Stimulated activated CD8-positive, alpha-beta memory T cell treated with anti-CD3 and anti-CD28 coated beads, Interleukin-7, amount 100 ng/mL, for 4 hours (primary cell): ENCODE measurements at places on chromosomes 16 and 17.

GRCh38 chr16:73062001-73062616 lies 14.2 kb upstream of the ZFHX3 start:
- no peak for DNase-seq

- DNase-seq = no peak
Measured at GRCh38 chr17:62630365-62631085, 3.1 kb downstream of the MRC2 start.

DNA sequence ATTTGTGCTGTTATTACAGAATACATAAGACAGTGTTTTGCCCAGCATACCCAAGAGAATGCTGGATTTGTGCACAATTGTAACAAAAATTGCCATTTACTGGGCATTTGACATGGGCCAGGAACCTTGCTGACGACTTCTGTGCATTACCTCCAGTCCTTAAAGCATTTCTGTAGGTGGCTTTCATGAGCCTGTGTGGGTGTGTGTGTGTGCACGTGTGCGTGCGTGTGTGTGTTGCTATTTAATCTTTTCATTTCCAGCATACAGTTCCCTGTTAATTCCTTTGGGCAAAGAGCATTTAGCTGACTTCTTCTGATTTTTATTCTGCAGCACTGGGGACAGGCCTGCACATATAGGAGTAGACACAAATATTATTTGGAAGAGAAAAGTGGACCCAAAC lies 134.4 kb downstream of the CYLD start:
- no peak for DNase-seq

DNA sequence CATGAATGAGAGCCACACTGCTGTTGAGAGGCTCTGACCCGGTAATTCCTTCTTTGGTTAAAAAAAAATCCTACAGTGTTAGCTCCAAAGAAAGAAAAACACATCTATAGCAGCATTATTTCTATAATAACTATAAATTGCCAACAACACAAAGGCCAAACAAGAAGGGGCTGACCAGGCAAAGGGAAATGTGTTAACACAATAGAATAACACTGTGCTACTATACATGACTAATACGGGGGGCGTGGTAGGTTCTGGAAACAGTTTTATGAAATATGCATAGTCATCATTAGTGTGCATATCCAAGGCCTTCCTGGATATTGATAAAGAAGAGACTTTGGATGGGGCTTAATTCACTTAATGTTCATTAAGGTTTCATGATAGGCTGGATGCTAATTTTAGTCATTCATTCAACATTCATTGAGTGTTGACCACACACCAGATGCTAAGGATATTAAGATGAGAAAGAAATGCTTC lies 50.0 kb upstream of the CCL1 start:
- no peak for DNase-seq

DNA sequence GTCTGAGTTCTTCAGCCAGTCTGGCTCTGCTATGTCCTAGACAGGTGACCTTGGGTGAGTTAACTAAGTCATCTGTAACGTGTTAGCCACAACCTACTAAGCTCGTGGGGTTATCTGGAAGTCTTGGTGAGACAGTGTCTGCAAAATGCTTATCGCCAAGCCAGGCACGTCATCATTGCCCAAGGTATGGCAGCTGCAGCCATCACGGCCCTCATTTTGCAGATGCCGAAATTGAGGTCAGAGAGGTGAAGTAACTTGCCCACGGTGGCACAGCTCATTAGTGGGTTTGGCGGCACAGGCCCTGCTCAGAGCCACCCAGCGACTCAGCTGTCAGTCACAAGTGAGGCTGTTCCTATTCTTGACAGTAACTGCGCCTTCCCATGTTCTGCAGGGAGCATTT lies 79.8 kb downstream of the CMIP start:
- peak; percentile 41 for DNase-seq

DNA sequence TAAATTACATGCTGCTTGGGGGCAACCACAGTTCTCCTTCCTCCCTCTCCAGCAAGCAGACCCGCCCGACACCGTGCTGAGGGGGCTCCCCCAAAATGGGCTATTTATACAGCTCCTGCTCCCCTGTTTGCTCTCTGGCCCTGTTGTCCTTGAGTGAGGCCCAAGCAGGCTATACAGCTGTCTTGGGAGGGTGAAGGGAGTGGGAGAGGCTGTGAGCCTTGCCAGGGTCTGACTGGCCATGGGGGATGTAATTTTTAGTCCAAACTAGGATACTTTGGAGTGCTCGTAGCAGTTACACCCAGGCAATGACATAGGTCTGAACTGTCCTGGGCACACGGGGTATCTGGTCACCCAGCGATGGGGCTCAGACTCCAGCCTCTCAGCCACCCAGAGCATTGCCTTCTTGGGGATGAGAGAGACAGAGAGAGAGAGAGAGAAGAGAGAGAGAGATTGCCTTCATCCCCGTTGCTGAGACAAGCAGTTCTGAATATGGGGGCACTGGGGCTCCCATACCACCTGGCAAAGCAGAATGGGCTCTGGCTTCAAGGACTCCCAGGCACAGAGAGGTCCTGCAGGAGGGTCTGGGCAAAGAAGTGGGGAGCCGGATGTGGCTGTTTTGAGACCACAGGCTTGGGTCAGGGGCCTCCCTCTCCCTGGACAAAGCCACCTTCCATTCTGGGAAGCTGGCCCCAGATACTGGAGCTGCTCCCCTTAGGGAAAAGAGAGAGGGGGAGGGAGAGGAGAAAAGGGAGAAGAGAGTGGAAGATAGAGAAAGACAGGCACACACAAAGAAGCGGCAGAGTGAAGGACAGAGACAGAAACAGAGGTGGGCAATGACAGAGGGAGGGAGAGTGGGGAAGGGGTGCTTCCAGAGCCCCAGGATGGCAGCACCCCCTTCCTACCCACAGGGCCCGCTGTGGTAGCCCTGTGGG lies 10.7 kb upstream of the TMEM92 start:
- no peak for DNase-seq

DNA sequence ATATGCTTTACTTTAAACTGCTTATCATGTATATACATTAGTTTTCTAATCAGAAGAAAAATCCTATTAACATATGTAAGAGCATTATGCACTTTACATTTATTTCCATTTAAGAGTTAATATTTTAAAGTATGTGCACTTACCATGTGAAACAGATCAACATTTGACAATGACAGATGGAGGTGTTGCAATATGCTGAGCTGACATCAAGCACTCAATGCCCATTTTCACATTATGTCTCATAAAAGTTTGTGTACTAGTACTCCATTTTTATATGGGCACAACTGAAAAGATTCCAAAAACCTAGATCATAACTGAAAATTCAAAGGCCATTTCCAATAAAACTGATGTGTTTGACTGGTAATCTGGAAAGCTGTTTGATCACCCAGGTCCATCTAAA lies 420.9 kb upstream of the SOX9 start:
- DNase-seq = no peak

DNA sequence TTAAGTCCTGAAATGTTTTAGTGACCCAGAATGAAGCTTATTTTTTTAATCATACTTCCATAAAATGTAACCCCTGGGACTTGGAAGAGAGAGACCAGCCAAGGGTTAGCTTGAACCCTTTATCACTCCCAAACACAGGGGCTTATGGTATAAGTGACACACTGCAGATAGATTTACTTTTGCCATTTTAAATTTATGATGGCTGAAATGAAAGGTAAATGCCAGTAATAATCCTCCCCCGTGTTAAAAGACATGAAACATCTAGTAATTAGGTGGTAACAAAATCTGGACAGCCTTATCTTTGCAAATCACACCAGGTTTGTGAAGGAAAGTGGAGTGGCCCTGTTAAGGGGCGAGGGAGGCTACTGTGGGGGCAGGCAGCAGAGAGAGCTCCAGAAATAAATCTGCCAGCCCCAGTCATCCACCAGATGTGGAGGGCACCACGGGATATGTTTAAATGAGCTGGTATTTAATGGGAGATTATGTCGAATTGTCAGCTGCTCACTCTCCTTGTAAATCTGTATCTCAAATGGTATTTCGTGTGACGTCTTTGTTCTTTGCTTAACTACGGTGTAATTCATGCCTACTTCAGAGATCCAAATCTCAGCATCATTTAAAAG lies 326.5 kb downstream of the WWOX start:
- no peak for DNase-seq

- no peak for DNase-seq
Measured at GRCh38 chr16:46923513-46924295, 39.5 kb downstream of the GPT2 start.

DNA sequence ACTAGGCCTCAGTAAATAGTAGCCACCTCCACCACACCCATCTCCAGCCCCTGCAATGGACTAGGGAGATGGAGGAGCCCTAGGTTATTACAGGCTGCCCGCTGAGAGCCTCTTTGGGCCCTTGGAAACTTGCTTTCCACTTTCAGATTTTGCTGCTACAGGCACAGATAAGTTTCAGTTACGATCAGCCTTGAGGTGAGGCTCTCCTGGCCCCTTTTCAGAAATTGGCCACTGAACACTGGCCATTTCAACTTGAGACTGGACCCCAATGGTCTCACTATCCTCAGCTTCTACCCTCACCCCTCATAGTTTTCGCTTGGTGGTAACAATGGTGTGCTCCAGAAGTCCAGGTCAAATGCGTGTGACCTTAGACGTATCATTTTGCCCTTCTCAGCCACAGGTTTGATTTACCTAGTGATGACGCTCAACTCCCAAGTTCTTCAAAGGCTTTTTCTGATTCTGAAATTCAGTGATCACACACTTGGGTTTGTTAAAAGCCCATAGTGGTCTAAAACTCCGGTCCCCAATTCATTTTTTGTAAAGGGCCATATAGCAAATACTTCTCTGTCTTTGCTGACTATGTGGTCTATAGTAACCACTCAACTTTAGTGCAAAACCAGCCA lies 1.0 kb downstream of the PMM2 start:
- no peak for DNase-seq

- no peak for DNase-seq
Measured at GRCh38 chr17:4843321-4844000, 10.3 kb downstream of the MINK1 start.

- no peak for DNase-seq
Measured at GRCh38 chr16:15509593-15510535, 75.5 kb downstream of the BMERB1 start.

GRCh38 chr17:56119936-56120335 lies 33.3 kb upstream of the ANKFN1 start:
- no peak for DNase-seq

- no peak for DNase-seq
Measured at GRCh38 chr17:34356194-34356593, at the start of gene CCL13. TSS of gene CCL13 (plus strand) at chr17:34356480. CDS start at chr17:34356527, 47 bp downstream.

DNA sequence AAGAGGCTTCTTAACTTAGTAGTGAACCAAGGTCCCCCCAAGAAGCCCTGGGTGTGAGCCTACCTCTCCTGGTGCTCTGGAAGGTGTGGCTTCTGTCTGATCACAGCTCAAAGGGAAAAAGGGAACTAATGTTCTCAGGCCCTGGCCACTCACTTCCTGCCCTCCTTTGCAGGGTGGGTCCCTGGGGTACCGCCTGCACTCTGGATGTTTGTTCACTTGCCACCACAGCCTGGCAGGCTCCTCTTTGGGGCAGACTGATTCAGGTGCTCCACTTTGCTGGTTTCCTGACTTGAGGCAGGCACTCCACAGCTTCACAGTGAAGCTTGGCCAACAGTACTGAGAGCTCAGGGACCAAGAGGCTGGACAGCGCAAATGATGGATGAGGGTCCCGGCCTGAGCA lies 5.9 kb upstream of the MYO15A start:
- DNase-seq = no peak

- DNase-seq = no peak
Measured at GRCh38 chr17:65656390-65657250, 95.2 kb upstream of the AXIN2 start.

DNA sequence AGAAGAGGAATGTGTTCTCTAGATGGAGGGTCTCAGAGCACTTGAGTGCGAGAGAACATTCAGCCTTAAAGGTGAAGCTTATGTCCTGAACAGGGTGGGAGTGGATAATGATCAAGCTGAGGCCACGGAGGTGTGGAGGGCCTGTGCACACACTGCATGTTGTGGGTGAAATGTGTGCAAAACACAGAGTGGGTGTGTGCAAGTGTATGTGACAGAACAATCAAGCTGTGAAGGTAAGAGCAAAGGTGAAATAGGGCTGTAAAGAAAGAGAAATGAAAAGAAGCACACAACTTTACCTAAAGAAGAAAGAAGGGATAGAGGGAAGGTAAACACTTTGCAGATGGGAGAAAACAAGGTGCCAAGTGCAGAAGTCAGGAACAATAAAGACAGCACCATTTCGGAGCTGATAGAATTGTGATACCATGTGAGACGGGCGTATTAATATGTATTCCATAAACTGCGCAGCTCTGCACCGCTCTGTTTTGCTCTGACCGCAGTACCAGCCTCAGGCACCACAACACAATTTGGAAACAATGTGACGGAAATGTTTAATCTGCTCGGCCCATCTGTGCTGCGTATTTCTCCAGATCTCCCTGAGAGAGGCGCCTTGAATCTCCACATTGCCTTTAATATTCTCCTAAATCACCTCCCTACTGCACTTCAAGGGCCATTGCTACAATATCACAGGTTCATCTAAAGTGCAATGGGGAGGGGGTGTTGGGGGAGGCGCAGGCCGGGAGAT lies 40.6 kb downstream of the SNX11 start:
- no peak for DNase-seq

DNA sequence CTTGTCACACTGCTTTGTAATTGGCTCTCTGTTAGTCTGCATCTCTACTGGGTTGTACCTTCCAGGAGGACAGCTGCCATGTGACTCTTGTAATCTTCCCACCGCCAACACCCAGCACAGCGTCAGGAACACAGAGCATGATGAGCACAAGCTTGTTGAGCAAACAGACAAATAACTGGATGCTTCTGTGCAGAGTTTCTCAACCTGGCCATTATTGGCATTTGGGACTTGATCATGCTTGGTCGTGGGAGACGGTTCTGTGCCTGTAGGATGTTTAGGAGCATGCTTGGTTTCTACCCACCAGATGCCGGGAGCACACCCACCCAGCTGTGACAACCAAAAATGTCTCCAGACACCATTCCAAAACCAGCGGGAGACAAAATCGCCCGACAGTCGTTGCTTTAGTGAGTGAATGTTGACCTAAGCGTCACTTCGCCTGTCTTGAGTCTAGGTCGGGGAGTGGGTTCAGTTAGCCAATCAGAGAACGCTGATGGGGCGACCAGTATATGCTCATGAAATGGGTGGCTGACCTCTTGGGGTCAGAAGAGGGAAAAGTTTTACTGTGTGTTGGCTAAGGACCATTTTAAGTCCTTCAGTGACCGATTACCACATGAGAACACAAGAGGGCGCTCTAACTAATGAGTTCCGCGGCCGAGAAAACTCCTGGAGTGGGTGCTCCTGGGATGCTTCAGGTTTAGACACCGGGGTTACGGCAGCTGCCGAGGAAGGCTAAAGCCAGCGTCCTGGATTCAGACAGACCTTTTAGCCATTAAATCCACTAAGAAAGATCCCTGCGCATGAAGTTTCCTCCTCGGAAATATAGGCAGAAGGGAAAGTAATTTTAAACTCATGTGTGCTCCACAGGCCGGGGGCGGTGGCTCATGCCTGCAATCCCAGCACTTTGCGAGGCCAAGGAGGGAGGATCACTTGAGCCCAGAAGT lies 57.8 kb upstream of the TEX2 start:
- DNase-seq = peak; percentile 29
